CD4-positive, alpha-beta T cell treated with Interleukin-12 subunit alpha and Interleukin-12 subunit beta, for 1 hour (primary cell): ENCODE measurements at places on chromosomes 6 and 20.

DNA sequence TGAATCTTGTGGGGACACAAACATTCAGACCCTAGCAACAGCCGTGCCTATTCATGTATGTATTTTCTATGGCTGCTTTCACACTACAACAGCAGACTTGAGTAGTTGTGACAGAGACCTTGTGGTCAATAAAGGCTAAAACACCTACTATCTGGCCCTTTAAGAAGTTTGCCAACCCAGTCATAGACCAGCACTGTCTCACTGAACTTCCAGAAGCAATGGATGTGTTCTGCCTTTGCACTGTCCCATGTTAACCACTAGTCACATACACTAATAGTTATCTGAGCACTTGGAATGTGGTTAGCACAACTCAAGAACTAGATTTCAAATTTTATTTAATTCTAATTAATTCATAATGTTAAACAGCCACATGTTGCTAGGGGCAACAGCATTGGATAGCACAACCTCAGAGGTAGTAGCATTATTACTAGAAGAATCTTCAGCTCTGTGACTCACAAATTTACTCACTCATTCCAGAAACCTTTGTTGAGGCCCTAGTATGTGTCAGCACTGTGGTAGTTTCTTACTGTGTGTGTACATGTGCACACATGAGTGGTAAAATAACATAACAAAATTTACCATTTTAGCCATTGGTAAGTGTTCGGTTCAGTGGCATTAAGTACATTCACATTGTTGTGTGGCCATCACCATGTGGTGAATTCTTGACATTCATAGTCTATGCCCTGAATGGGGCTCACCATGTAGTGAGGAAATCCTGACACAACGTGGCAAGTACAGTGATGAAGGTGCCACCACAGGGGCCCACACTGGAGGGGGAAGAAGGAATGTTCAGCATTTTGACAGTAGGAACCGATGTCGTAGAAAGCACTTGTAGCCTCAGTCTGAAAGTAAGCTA lies 107.3 kb downstream of the CEP57L1 start:
- DNase-seq, result no peak

GRCh38 chr6:33073431-33073871 lies at the start of gene HLA-DPA1:
Gene HLA-DPA1 (minus strand): TSS chr6:33073649.
- peak; percentile 71 for DNase-seq

- DNase-seq, result no peak
Measured at GRCh38 chr6:72654071-72654621, 32.3 kb downstream of the KCNQ5 start.

GRCh38 chr6:69861986-69862385 lies 4.4 kb upstream of the COL19A1 start:
- no peak for DNase-seq

GRCh38 chr6:127939442-127940066 lies 38.7 kb upstream of the THEMIS start:
- no peak for DNase-seq

DNA sequence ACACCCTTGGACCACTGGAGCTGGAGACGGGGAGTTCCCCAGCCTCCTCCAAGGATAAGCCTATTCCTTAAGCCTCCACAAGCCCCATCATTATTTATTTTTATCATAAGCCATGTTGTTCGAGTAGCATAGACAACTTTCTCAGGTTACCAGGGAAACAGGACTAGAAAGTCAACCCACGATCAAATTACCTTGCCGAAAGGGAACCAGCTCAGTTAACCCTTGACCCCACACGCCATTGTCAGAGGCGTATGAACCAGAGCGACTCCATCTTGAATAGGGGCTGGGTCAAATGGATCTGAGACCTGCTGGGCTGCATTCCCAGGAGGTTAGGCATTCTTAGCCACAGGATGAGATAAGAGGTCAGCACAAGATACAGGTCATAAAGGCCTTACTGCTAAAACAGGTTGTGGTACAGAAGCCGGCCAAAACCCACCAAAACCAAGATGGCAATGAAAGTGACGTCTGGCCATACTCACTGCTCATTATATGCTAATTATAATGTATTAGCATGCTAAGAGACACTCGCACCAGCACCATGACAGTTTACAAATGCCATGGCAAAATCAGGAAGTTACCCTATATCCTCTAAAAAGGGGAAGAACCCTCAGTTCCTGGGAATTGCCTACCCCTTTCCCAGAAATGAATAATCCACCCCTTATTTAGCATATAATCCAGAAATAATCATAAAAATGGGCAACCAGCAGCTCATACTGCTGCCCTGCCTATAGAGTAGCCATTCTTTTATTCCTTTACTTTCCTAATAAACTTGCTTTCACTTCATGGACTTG lies 22.4 kb downstream of the SYNJ2 start:
- DNase-seq, result no peak

DNA sequence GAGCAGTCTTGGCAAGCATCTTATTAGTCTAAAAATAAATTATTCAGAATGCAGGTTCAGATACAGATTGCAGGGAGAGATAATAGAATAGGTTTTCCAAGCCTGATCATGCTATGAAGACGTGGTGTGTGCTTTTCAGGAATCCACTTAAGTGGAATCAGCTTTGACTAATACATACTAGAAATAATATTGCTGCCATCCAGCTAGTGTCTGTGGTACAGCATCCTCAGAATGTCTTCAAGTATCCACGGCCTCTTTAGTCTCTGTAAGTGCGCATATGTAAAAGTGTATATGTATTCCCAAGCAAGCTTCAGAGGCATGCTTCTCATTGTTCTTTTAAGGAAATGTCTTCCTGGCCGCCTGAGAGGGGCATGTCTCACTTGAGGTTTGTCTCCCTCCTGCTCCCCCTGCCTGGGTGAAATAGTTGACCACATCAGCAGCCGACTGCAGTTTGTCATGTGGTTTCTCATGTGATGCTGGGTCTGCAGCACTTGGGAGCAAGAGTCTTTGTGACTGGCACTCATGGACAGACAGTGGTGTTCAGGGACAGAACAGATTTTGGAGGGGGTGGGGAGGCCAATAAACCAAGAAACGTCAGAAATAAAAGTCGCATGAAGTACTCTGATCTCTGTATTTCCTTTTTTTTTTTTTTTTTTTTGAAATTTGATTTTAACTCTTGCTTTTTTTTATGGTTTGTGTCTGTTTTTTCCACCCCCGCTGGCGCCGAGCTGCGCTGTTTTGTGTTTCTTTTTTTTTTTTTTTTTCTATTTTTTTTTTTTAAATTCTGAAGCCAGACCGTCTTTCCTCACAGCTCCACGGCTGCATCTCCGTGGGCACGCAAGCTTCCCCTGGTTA lies 150.8 kb downstream of the PRL start:
- no peak for DNase-seq
